Nephron progenitor cell (in vitro differentiated cells): ENCODE measurements at places on chromosomes 7 and 10.

GRCh38 chr7:66304536-66304935, 99.4 kb downstream of the TPST1 start:
- no peak for DNase-seq

GRCh38 chr10:16909271-16909767, 92.1 kb upstream of the RSU1 start:
- DNase-seq: no peak

- no peak for DNase-seq
Observed at GRCh38 chr7:108235451-108236061, 105.4 kb upstream of the LAMB4 start.

DNA sequence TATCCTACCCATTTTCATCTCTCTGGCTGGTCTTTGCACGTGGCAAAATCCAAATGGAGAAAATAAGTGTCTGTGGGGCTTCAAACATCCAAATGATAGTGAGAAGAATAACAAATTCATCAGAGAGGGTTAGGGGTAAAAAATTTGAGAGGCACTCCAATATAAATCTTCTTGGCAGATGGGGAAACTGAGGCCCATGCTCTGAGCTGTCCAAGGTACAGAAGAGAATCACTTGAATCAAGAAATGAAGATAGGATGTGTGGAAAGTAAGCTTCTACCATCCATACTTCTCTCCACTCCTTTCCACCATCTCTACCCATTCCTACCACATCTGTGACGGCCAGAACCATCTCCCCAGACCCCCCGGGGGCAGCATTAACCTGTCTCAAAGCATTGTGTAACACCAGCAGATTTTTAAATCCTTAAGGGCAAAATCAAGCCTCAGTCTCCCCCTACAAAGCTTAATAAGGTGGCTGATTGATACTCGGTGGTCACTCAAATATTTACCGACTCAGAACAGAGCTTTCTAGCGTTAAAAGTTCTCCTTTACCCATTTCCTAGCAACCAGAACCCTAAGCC, 818 bp downstream of the GOT1 start:
- no peak for DNase-seq

GRCh38 chr10:11685787-11686218, 56.4 kb upstream of the ECHDC3 start:
- DNase-seq: no peak
